ENCODE measurements at places on chromosomes 5 and 9.

DNA sequence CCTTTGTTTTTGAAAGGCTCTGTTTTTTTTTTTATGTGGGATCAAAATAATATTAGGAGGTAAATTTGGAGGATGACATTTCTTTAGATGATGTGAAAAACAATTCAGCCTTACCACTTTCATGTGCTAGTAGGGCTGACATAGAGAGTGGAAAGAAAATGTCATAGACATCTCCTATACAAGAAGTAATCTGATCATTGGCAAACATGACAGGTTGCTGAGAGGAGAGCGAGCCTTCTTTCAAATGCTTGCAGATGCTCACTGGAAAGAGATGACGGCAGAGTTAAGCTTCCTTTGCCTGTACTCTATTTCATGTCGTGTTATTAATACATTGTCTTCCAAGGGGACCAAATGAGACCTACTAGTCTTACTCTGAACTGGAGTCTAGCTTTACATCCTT, 160.1 kb upstream of the DAP start:
- DNase-seq, result no peak

- no peak for DNase-seq
These were observed 23.8 kb upstream of the LRRC14B start for GRCh38 chr5:167511-167910.

GRCh38 chr5:372996-373709, 51.6 kb downstream of the AHRR start:
- DNase-seq, result peak; percentile 89

DNA sequence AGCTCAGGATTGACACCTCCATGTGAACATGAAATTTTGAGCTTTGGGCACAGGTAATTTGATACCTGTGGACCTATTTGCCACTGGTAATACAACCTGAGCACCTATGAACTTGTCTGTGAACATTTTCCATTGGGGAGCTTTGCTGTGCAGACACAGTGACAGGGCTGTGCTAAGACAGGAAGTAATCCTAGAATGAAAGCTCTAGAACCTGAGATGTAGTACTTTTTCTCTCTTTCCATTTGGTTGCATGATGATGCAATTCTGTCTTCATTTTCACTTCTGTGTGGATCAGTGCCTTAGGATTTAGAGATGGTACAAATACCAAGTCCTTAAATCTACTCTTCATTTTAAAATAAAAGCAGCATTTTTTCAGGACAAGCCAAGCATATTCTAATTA, 216.9 kb downstream of the NR3C1 start:
- DNase-seq, result no peak

GRCh38 chr5:173745557-173745956, 129.1 kb upstream of the BOD1 start:
- DNase-seq, result no peak

DNA sequence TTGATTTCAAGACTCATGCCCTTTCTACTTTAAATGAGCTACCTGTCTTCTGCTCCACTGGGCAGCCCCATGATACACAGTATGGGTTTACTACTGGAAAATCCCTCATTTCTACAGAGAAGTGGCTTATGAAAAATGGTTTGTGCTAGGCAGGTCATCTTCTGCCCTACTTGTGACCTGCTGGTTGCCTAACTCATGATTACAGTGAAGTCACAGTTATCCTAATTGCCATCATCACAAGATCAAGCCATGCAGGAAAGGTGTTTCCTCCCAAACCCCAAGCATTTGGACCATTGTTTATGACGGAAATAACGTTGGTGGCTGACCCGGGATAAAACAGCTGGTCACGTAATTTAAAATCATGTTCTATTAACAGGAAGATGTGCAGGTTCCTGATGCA, 330.6 kb downstream of the ACTL7B start:
- no peak for DNase-seq

DNA sequence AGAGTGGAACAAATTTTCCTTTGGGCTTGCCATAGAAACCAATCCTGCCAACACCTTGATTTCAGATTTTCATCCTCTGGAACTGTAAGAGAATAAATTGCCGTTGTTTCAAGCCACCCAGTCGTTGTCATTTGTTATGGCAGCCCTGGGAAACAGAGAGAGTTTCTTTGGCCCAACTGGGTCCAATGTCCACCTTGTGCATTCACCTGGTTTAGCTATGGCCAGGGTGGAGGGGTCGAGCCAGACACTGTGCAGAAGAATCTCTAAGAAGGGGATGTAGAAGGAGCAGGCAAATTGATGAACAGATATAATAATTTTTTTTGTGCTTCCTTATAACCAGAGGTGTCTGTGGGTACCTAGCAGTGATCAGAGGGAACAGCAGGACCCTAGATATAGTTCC, 9.8 kb downstream of the KIF4B start:
- DNase-seq, result no peak

DNA sequence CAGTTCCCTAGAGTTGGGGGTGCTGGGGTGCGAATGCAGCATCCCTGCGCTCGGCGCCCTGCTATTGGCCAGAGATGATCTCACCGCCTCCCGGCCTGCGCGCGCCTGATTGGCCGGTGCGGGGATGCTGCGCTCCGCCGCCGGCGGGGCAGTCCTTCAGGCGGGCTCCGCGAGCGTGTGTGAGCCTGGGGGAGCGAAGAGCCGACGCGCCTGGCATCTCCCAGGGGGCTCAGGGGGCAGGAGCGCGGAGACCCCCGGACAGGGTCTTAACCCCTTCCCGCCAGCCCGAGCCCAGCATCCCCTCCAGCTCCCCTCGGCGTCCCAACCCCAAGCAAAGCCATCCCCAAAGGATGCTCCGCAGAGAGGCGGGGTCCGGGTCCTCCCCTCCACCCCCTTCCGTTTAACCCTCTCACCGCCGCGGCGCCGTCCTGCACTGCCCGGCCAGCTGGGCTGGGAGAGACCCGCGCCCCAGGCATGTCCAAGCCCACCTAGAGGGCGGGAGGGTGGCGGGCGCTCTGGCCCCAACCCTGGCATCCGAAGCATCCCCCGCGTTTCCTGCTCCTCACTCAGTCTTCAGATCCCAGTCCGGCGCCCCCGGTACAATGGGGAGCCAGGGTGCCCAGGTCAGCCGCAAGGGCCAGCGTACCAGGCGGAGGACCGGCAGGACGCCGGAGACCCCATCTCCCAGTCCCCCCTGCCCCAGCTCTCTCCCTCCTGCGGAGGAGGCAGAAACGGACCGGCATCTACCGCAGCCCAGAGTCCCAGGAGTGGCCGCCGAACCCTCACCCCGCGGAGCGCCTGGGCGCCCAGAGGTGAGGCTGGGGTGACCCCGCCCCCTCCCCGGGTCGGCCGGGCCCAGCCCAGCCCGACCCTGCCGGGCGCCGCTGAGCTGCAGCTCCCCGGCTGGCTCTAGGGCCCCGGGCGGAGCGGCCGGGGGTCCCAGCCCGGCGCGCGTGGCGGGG, 19.3 kb upstream of the TOR2A start:
- DNase-seq, result peak; percentile 28

DNA sequence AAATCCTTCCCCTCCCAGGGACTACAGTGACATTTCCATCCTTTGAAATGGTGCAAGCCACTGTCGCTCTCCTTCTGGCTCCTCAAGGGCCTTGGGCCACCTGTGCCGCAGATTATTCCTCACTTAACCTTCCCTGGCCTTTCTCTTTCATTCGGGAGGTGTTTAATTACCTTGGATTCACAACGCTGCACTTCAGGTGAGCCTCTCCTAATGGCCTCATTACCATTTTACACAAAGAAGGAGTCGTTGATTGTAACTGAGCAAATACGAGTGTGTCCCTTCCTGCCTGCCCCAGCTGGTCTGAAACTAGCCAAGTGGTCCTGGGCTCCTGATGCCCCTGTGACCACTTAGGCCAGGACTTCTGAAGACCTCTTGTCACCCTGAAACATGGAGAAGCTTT, 205.0 kb downstream of the CRB2 start:
- DNase-seq, result peak; percentile 41

- no peak for DNase-seq
These were observed 633.1 kb upstream of the TYRP1 start for GRCh38 chr9:12060067-12060466.

DNA sequence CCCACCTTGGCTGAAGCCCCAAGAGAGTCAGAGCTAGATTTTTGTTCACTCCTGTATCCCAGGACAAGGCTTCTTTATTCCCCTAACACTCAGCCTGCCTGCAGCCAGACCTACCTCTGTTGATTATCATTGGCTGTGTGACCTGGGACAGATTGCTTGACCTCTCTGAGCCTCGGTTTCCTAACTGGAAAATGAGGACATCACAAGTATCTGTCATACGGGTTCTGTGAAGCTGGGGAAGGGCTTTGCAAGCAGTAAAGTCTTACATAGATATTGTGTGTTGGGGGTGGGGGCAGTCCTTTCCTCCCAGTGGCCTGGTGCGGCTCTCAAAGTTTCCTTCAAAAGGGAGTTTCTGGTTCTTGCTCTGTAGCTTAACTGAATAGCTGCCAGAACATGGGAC, 2.5 kb upstream of the NEK6 start:
- DNase-seq, result no peak

- no peak for DNase-seq
These were observed 176.1 kb downstream of the PAM start for GRCh38 chr5:102931085-102931725.

GRCh38 chr9:122286764-122287163, 22.1 kb downstream of the MRRF start:
- DNase-seq, result no peak

- DNase-seq, result no peak
These were observed 76.6 kb downstream of the RICTOR start for GRCh38 chr5:38997591-38997990.

- no peak for DNase-seq
These were observed 6.2 kb upstream of the NEUROG1 start for GRCh38 chr5:135541807-135542502.

DNA sequence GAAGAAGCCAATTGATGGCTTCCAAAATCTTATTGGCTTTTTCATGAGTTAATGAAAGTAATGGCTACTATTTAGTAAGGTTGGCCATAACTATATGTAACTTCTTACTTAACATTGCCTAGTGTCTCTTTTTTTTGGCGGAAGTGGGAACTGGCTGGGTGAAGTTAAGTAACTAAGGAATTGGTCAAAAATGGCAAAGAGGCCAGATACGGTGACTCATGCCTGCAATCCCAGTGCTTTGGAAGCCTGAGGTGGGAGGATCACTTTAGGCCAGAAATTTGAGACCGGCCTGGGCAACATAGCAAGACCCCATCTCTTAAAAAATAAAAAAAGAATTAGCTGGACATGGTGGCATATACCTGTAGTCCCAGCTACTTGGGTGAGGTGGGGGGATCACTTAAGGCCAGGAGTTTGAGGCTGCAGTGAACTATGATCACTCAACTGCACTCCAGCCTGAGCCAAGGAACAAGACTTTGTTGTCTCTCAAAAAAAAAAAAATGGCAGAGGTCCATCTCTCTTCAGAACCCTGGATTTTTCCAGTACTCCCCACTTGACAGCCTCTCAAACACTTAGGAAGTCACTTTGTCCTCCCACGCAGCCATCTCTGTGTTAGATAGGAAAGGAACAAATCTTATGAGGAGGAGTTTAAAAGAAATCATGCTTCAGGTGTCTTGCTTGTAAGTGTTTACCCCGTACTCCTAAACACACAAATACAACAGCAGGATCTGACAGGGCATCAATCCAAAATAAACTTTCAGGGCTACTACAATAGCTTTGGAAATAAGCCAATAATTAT, 75.7 kb downstream of the TEK start:
- no peak for DNase-seq

DNA sequence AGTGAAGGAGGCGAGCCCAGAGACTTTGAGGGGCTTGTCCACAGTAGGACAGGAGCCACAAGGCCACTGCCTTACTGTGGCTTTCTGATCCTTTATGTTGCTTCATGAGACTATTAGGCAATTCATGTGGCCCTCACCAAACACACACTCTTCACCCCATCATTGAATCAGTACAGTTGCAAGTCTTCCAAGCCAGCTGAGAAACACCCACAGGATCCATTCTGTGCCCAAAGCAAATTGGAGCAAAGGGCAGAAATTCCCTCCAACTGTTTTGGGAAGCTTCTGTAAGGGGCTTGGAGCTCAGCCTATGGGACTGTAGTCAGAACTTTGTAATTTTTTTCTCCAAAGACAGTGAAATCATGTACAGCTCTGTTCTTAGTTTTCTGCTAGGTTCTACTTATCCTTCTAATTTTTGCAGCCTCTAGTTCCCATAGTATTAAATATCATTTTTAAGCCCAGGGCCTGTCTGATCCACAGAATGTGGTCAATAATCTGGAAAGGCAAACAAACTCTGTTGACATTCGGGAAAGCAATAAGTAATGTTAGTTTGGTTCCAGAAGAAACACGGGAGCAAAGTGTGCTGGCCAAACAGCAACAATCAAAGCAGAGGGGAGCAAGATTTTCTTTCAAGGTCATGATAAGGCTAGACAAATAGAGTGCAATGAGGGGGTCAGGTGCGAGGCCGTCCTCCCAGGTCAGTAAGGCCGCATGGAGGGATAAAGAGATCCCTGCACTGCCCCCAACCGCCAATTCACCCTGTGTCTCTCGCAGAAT, 47.0 kb downstream of the UBE2QL1 start:
- peak; percentile 54 for DNase-seq

DNA sequence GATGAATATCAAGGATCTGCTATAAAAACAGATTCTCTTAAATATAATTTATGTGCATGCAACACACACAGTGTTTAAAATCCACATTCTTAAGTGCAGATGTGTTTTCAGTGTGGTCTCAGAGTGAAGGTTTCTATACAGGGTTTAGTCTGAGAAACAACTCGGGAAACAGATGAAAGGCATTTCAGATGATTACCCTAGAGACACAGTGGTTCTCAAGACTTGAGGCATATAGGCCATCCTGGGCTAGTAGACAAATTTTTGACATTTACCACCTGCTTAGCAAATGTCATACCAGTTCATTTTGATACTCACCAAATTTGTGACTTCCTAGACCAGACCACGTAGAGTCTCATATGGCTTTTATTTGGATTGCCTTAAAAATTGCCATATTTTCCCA, 216.5 kb downstream of the ARL15 start:
- DNase-seq, result no peak

- no peak for DNase-seq
These were observed 25.7 kb downstream of the SLC1A1 start for GRCh38 chr9:4515958-4516375.

DNA sequence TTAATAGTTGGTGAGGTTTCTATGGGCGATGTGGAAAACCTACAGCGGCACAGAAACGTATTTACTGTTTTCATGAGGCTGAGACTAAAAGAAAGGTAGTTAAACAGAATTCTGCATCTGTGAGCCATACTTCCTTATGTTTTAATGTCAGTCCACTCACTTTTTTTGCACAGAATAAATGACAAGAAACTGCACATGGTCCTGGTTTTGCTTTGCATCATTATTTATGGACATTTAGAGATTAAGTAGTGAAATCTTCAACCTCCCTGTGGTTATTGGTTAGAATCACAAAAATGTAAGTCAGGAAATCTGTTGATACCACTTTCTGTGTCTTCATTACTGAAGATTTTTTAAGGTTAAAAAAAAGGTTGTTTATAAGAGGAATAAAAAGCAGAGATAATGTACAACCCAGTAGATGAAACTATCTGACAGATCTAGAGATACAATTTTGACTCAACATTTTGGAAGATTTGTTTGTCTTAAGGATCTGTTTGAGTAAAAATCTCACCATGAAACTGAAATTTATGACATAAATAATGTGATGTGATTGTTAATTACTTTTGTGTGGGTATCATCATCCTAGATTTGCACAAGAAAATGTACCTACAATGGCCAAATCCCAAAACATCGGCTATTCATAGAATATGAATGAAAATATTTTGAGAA, 2.4 kb downstream of the PRR16 start:
- DNase-seq, result no peak
